ENCODE measurements at places on chromosomes 13 and 19.

- no peak for DNase-seq
These were observed 5.4 kb downstream of the MTMR6 start for GRCh38 chr13:25281935-25282332.

DNA sequence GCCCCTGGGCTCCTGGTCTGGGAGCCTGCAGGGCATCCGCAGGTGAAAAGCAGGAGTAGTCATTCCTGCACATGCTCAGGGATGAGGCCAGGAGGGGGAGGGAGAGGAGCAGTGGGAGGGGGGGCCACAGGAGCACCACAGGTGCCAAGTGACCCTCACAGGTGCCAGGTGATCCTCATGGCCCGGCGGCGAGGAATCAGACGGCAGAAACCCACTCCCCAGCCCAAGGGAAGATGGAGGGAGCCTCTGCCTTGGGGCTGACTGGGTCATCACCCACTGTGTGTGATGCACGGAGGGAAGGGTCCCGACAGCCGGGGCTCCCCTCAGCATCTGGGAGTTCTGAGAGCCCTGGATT, 27.4 kb downstream of the SH3GL1 start:
- no peak for DNase-seq

DNA sequence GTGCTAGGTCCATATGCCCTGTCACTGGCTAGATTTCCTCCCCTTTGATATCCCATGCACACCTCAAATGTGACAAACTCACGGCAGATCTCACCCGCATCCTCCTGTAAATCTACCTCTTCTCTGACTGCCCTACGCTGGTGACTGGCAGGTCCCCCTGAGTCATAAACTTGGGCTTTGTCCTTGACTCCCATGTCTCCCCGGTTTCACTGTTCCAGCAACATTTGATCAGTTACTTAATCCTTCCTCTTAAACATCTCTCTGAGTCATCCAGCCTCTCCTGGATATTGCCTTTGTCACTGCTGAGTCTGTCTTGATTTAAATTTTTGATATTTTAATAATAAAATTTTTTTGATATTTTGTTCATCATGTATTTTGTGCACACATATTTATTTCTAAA, 26.5 kb downstream of the FAM216B start:
- no peak for DNase-seq

DNA sequence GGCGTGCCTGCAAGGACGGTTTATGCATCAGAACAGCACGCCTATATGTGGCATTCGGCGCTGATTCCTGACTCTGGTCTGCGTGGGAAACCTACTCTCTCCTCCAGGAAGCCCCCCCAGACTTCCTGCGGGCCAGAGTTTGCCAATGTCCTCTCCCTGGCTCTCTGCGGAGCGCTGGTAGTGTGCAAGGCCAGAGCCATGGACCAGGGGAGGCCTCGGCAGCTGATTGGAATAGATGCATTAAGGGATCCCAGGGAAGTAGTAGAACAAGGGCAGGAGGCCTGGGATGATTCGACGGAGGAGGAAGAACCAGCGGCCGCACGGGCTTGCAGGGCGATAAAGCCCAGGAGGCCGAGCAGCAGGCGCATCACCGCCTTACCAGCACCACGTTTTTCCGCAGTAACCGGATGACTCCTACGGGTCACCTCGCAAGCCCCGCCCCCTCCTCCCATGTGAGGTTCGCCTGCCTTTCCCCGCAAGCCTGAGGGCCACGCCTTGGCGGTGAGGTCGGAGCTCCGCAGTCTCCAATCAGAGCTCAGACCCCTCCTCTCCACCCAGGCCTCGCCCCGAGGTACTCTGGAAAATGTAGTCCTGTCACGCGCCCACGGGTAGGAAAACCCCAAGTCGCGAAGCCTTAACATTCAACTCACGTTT, 5.0 kb downstream of the CLEC11A start:
- peak; percentile 68 for DNase-seq

DNA sequence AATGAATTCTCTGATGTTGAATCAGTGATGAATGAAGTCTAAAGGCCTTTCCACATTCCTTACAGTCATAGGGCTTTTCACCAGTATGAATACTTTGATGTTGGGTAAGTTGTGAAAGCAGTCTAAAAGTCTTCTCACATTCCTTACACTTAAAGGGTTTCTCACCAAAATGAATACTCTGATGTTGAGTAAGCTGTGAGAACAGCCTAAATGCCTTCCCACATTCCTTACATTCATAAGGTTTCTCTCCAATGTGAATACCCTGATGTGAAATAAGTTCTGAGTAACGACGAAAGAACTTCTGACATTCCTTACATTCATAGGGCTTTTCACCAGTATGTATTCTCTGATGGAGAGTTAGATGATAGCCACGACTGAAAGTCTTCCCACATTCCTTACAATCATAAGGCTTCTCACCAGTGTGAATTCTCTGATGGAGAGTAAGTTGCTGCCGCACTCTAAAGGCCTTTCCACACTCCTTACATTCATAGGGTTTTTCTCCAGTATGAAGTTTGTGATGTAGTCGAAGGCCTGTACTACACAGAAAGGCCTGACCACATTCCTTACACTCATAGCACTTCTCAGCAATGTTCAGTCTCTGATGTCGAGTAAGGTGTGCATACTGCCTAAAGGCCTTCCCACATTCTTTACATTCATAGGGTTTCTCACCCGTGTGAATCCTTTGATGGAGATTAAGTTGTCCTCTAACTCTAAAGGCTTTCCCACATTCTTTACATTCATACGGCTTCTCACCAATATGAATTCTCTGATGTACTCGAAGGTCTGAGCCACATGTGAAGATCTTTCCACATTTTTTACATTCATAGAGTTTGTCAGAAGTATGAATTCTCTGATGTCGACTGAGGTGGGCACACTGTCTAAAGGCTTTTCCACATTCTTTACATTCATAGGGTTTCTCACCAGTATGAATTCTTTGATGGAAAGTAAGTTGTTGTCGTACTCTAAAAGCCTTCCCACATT, 19.9 kb downstream of the ZFP30 start:
- DNase-seq = no peak

- no peak for DNase-seq
These were observed 97.0 kb upstream of the MBNL2 start for GRCh38 chr13:97124915-97125809.

GRCh38 chr13:48592688-48593049, 59.8 kb upstream of the RCBTB2 start:
- no peak for DNase-seq

DNA sequence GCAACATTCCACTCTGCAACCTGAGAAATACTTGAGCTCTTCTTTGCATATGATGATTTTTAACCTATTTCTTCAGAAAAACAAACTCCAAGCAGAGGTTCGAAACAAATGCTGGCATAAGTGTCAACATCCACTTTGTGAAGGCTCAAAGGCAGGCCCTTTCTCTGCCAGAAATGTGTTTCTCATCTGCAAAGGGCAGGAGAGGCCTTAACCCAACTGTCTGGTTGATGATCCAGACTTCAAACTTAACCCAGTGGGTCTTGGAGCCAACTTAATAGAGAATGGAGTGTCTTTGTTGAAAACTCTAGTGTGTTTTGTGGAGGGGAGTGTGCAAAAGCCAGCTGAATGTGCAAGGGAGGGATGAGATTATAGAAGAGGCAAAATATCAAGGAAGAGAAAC, 28.3 kb upstream of the ZNF507 start:
- DNase-seq = no peak

DNA sequence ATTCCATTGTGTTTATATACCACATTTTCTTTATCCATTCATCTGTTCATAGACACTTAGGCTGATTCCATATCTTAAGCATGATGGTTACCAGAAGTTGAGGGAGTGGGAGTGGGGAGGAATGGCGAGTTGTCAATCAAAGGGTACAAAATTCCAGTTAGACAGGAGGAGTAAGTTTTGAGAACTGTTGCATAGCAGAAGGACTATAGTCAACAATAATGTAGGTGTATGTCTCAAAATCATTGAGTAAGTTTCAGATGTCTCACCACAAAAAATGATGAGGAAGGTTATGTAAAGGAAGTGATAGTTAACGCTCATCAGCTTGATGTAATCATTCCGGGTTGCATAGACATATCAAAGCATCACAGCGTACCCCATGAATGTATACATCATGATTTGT, 4.6 kb upstream of the UBL3 start:
- no peak for DNase-seq

DNA sequence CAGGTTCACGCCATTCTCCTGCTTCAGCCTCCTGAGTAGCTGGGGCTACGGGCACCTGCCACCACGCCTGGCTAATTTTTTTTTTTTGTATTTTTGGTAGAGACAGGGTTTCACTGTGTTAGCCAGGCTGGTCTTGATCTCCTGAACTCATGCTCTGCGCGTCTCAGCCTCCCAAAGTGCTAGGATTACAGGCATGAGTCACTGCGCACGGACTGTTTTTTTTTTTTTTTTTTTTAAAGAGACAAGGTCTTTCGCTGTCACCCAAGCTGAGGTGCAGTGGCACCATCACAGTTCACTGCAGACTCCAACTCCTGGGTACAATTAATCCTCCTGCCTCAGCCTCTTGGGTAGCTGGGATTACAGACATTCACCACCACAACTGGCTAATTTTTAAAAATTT, 8.2 kb upstream of the ADAMTS10 start:
- no peak for DNase-seq

DNA sequence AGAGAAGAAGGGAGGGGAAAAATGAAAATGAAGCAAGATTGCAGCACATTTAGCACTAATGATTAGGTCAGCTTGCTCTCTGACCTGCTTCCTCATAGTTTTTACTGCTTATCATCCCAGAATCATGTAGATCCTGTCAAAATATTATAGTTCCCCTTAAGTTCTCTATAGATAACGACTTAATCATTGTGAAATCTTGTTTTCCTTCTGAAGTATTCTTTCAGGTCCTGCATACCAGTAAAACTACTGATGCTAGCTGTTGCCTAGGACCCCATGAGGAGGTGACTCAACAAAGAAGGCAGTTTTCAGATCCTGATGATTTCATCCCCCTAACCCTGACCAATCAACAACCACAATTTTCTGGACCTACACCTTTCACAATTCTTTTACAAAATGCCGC, 1131.7 kb downstream of the SLITRK5 start:
- DNase-seq = no peak

- DNase-seq = no peak
These were observed 221.9 kb downstream of the TSHZ3 start for GRCh38 chr19:31127134-31127967.

DNA sequence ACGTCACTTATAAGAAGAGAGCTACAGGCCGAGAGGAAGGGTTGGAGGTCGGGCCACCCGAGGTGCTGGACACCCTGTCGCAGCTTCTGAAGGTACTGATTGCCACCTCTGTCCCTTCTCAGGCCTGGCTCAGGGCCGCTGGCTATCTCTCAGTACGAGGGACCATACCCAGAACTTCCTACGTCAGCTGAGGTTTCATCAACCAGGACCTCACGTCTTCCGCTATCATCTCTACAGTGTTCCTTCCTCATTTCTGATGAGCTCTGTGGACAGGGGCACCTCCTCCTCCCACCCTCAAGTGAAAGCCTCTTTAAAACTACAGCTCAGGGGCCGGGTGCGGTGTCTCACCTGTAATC, 58.2 kb upstream of the USE1 start:
- no peak for DNase-seq

DNA sequence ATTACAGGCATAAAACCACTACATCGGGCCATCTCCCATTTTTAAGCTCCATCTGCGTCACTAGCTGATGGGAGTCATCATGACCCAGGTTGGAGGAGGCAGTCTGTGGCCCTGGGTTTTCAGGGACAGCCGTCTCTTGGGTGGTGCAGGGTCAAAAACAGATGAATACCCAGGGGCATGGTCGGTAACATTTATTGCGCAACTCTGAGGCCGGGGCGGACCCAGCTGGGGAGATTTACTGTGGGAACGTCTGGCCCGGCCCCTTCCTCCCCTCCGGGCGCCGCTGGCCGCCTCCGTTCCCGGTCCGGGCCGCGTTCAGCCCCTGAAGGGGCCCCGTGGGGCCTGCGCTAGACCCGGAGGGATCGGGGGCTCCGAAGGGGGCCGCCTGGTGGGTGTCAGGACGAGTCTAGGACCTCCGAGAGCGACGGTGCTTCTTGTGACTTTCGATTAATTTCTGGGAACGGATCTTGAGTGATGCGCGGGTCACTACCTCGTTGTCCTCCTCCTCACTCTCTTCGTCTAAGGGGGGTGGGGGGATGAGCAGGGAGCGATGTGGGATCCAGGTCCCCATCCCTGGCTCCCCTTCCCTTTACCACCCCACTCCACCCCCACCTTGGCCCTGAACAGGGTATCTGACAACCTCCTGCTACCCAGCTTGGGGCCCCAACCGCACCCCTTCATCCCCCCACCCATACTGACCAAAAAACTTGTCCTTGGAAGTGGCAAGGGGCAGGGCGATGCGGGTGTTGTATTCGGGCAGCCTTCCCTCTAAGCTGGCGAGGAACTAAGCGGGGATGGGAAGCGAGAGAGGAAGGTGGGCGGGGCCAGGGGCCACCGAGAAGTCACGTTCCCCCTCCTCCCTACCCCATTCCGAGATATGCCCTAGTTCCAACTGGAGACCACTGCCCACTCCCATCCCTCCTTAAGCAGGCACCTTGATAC, 1.6 kb upstream of the RGL3 start:
- DNase-seq = no peak

- DNase-seq = no peak
These were observed 1.4 kb downstream of the FBXO27 start for GRCh38 chr19:39030854-39031367.

- DNase-seq = no peak
These were observed 32.3 kb upstream of the MATK start for GRCh38 chr19:3818466-3818865.

GRCh38 chr13:36344173-36344572, 2.0 kb downstream of the SPART start:
- peak; percentile 66 for DNase-seq

DNA sequence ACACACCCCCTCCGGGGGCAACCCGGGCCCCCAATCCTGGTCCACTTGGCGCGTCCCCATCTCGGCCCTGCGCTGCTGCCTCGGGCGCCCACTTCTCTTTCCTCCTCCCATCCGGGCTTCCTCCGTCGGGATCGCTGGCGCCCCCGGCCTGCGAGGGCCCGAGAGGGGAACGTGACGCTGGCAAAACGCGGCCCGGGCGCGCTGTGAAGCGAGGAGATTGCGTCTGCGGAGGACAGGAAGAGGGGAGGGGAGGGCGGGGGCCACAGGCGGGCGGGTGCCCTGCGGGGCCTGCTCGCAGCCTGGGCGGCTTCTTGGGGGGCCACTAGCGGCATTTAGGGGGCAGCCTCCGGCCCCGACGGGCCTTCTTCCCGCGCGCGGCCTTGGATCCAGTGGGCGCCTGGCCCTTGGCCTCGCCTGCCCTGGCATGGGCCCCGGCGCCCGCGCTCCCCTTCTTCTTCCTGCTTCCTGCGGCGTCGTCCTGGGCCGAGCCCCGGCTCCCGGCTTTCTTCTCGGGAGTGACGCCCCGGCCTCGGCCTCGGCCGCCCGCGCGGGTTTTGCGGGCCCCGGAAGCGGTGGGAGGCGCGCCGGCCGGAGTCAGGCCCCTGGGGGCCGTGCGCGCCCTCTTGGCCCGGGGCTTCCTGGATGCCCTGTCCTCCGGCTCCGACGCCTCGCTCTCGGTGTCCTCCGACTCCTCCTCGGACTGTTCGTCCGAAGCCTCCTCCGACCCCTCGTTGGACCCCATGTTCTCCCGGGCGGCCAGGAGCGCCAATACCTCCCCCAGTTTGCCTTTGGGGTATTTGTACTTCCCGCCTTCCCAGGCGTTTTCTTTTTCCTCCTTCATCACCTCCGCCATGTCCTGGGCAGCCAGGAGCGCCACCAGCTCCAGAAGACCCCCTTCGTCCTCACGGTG, 2.2 kb downstream of the PNMA8B start:
- no peak for DNase-seq

GRCh38 chr13:44876782-44877324, 112.4 kb downstream of the NUFIP1 start:
- DNase-seq = peak; percentile 38
